Activated CD4-positive, alpha-beta T cell treated with anti-CD3 and anti-CD28 coated beads for 36 hours (primary cell): ENCODE measurements at places on chromosomes 5 and 9. TPM values are rescaled to one million over a fixed set of nuclear protein-coding genes. Genes with fewer than 3 reads are reported as not detected.
A peak's percentile ranks its signal among the peaks of the same experiment; 100 is the strongest.

DNA sequence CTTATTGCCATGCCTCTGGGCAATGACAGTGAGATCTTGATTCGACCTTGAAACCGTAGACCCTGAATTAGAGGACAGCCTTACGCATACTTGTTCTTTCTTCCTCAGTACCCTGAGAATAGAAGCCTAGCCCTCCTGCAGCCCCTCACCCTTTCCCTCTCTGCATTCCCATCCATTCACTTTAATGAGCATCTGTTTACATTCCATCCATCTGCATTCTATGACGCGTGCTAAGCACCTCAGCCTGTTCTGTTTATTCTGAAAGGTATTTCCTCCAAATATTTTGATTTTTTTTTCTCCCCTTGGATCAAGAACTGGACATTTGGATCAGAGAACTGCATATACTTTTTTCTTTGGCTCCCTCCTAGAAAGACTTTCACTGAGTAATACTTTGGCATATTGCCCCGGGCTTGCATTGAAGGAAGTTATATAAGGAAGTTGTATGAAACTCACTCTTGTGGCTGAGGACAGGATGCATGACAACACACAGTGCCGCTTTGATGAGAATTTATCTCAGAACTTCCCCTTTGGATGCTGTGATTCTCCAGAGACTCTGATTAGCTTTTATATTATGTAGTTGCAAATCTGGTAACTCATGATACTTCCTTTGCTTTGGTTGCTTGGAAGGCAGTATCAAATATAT lies 15.7 kb downstream of the TMEM8B start:
- H3K36me3 ChIP-seq = no peaks in the 10 kb centered on the region
- H3K4me1 ChIP-seq = peaks cover 28% of the 10 kb centered on the region
- H3K27ac ChIP-seq = no peak overlapping the region
- peak; percentile 28 for DNase-seq
- no peaks in the 10 kb centered on the region for H3K27me3 ChIP-seq

DNA sequence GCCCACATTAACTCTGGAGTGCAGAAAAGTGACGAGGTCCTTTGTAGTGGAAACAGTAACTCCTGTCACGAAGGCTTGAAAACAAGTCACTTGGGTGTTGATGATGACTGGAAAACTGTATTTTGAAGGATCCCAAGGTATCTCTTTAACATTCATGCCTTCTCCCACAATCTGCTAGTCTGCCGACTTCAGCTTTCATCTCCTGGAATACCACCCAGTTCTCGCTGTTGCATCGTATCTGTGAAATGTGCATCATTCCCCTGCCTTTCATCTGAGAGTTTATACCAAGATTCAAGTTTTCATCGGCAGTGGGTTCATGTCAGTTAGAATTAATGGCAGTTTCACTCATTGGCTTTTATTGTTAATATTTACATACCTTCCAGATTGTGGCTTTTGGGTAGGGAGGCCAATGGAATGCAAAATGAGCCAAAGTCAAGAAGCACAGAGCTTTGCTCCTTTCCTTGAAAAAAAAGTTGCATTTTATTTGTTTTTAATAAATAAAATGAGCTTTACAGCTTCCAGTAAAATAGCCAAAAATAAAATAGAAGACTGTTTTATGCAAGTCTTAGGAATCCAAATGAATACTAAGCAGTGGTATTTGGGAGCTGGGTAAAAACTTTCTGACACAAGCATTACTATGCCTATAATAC lies 575.2 kb upstream of the WWC1 start:
- no peak overlapping the region for H3K4me3 ChIP-seq
- H3K27me3 ChIP-seq = peaks cover 4% of the 10 kb centered on the region
- H3K36me3 ChIP-seq = no peaks in the 10 kb centered on the region
- H3K4me1 ChIP-seq = no peaks in the 10 kb centered on the region

DNA sequence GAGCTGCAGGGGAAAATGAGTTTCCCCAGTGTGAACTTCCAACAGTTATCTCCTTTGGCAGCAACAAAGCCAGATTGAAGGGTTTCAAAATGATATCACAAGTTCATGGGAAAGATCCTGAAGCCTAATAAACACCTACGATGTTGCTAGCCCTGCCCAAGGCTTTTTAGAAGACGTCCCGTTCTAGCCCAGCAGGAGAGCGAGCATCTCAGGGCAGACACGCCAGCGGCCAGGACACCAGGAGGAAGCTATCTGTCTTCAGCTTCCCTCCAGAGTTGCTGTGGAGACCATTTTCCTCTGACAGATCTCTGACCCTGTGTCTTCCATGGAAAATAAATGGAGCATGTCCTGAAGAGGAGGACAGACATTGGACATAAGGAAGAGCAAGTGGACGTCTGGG lies 98.4 kb downstream of the FBXO38 start:
- H3K36me3 ChIP-seq = no peaks in the 10 kb centered on the region
- no peak for DNase-seq
- H3K27ac ChIP-seq = no peak overlapping the region
- H3K4me3 ChIP-seq = no peak overlapping the region
- peaks cover 5% of the 10 kb centered on the region for H3K4me1 ChIP-seq
- H3K27me3 ChIP-seq = peaks cover 34% of the 10 kb centered on the region

DNA sequence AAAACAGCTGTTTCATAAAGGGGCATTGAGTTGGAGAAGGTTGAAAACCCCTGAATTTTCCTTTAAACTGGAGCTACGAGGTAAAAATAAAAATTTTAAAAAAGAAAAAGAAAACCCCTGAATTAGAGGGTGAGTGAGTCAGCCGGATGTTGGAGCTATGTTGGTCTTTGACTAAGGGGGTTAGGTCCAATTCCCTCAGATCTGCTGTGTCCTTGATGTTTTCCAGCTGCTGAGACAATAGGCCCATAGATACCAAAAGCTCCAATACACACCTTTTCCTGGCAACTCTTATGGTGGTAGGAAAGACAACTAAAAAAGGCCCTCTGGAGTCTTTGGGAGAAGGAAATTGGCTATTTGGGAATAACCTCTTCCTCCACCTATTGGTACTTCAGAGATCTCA lies 79.4 kb upstream of the SAP30L start:
- H3K36me3 ChIP-seq = peaks cover 3% of the 10 kb centered on the region
- no peak overlapping the region for H3K4me3 ChIP-seq
- H3K27ac ChIP-seq = no peak overlapping the region
- peaks cover 2% of the 10 kb centered on the region for H3K4me1 ChIP-seq
- no peak for DNase-seq

DNA sequence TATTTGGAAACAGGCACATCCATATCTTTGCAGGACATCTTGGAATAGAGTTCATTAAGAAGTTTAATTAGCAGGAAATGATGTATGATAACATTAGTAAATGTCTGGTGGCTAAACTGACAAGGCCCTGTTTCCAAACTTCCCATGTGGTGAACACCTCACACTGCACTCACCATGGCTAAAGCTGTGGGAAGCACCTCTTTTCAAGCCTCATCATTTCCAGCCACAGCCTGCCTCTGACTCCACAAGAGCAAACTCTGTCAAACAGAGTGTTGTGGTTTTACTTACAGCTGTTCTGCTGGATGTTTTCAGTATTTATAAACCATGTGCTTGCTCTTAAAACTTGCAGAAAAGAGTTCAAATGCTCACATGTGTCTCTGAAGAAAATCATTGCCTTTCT lies 14.9 kb upstream of the NDUFB6 start:
- no peak overlapping the region for H3K27ac ChIP-seq
- H3K4me3 ChIP-seq = no peak overlapping the region
- no peaks in the 10 kb centered on the region for H3K4me1 ChIP-seq
- peaks cover 18% of the 10 kb centered on the region for H3K27me3 ChIP-seq
- DNase-seq = peak; percentile 29

GRCh38 chr5:67538855-67539506 lies 342.4 kb upstream of the CD180 start:
- no peak overlapping the region for H3K4me3 ChIP-seq
- H3K27ac ChIP-seq = no peak overlapping the region
- H3K36me3 ChIP-seq = no peaks in the 10 kb centered on the region
- H3K27me3 ChIP-seq = no peaks in the 10 kb centered on the region
- peaks cover 2% of the 10 kb centered on the region for H3K4me1 ChIP-seq

DNA sequence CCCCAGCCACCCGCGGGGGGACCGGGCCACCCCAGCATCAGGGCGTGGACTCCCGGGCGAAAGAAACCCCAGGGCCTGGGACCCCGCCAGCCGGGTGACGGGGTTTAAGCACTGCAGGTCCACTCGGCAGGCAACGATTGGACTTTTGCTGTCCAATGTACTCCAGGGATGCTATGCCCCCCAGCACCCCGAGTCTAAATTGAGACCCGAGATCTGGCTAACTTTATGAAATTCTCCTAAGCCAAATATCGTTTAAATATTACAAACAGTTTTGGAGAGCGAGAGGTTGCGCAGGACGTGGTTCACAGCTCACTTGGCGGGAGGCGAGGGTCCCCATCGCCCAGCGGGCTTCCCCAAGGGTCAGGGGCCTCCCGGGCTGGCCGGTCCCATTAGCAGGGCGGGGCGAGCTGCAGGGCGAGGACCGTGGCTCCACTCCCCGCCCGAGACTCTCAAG lies 384 bp upstream of the MRPS2 start:
- no peaks in the 10 kb centered on the region for H3K27me3 ChIP-seq
- DNase-seq = no peak
- peak overlapping the region; percentile 85 for H3K4me3 ChIP-seq
- H3K36me3 ChIP-seq = peaks cover 32% of the 10 kb centered on the region
- H3K4me1 ChIP-seq = peaks cover 19% of the 10 kb centered on the region
- no peak overlapping the region for H3K27ac ChIP-seq

DNA sequence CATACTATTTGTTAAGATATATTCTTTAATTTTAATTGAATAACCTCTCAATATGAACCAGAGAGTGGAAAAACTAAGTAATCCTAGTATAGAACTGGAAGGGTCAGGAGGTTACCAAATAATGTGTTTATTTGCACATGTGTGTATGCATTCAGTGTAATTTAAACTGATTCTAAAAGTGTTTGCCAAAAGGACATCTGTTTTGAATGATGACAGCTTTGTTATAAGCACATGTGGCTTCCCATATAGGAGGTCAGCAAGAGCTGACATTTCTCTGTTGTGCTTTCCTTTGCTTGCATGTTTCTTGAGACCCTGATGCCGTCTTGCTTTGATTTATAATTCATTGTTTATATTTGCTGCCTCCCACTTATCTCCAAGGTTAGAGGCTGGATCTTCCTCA lies 383.4 kb downstream of the BRINP1 start:
- H3K27me3 ChIP-seq = no peaks in the 10 kb centered on the region
- H3K36me3 ChIP-seq = no peaks in the 10 kb centered on the region
- H3K27ac ChIP-seq = no peak overlapping the region
- no peak overlapping the region for H3K4me3 ChIP-seq
- DNase-seq = no peak

- H3K36me3 ChIP-seq = peaks cover 59% of the 10 kb centered on the region
- no peak for DNase-seq
- peaks cover 36% of the 10 kb centered on the region for H3K4me1 ChIP-seq
- no peak overlapping the region for H3K27ac ChIP-seq
- H3K4me3 ChIP-seq = no peak overlapping the region
Observed at GRCh38 chr5:178224403-178224802, 8.2 kb downstream of the PHYKPL start.

DNA sequence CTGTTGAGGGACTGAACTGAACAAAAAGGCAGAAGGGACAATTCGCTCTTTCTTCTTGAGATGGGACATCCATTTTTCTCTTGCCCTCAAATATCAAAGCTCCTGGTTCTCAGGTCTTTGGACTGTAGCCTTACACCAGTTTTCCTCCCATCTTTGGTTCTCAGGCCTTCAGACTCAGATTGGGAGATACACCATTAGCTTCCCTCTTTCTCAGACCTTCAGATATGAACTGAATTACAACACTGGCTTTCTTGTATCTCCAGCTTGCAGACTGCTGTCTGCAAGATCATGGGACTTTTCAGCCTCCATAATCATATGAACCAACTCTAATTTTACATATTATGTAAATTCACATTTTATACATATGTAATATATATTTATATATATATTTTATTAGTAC lies 12.6 kb upstream of the CCNG1 start:
- no peak overlapping the region for H3K27ac ChIP-seq
- H3K4me3 ChIP-seq = no peak overlapping the region
- H3K27me3 ChIP-seq = no peaks in the 10 kb centered on the region
- no peak for DNase-seq
- no peaks in the 10 kb centered on the region for H3K36me3 ChIP-seq

DNA sequence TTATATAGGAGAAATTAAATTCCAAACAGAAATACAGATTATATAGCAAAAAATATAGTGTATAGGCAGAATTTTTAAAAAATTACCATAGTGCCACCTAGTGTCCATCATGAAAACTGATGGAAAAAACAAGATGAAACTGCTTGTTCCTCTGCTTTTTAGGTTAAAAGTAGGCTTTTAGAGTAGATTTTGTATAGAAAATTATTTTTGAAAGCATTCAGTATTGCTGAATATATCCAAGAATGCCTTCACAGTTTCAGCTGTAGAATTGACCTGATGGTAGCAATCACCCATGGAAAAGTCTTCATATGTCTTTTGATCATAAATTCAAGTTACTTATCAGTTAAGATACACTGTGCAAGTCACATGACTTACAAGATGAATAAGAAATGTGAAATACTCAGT lies 19.7 kb downstream of the RIOK2 start:
- H3K27ac ChIP-seq = no peak overlapping the region
- no peak for DNase-seq
- H3K36me3 ChIP-seq = peaks cover 36% of the 10 kb centered on the region

GRCh38 chr5:112907166-112907631 lies 14.8 kb downstream of the REEP5 start:
- no peak for DNase-seq
- H3K4me3 ChIP-seq = no peak overlapping the region
- H3K36me3 ChIP-seq = peaks cover 17% of the 10 kb centered on the region
- H3K27me3 ChIP-seq = no peaks in the 10 kb centered on the region
- H3K27ac ChIP-seq = no peak overlapping the region

DNA sequence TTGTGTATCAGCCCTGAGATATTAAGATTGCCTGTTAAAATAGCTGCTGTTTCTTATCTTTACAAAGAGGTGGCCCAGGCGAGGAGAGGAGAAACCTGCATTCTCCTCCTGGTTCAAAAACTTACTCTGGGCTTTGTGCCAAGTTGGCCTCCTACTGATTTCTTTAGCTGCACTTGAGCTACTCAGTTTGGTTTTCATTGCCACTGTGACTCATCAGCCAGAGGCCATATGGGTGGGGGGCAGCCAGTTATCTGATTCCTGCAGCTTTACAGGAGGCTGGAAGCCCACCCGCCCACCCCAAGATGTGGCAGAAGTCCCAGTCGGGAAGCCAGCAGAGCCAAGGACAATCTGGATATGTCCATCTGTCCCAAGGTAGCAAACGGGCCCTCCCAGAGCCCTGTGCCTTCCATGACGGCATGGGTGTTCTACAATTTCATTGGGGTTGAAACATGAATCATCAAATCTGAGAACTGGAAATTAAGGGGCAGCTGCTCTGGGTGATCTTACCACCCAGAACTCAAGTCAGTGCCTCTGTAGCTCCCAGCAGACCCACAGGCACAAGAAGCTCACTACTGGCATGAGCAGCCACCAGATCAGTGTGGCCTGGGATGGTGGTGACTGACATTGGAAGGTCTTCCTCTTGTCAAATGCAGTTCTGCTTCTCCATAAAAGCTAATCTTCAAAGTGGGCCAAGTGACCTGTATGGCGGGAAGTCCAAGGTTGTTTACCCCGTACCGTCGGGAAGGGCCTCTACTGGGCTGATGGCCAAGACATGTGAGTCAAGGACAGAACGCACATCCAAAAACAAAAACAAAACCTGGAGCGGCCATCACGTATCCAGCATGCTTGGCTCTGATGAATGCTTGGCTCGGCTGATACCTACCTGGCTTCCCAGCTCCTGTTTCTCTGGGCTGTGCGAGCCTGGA lies 15.6 kb downstream of the FCN2 start:
- H3K36me3 ChIP-seq = no peaks in the 10 kb centered on the region
- DNase-seq = peak; percentile 23
- H3K27me3 ChIP-seq = peaks cover 11% of the 10 kb centered on the region
- no peaks in the 10 kb centered on the region for H3K4me1 ChIP-seq

Gene GPR150
- 0.37 TPM for total RNA-seq

Gene PHF24
- 0.18 TPM for total RNA-seq

Gene RHOBTB3
- 3.3 TPM for total RNA-seq

Gene B4GALT7
- total RNA-seq = 18.1 TPM

Gene IL13
- 3.9 TPM for total RNA-seq

Gene TGFBI
- not detected for total RNA-seq
